Calu3 (cell line): ENCODE measurements at places on chromosomes 13 and 19.
A peak's percentile ranks its signal among the peaks of the same experiment; 100 is the strongest.

DNA sequence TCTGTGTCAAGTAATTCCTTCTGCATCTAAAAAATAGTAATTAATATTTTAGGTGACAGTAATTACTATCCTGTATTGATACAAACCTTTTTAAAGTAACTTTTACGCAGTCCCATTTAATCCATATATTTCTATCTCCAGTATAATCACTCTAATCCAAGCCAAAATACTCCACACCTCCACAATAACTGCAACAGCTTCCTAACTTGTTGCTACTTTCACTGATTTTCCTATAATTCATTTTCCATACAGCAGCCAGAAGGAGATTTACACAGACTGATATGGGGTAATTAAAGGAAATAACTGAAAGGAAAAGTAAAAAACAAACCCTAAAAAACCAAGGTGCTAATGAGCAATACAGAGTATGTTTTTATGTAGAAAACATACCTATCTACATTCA is 64.9 kb downstream of the RBM26 start:
- DNase-seq = no peak

GRCh38 chr13:37954191-37954590 is 84.6 kb upstream of the TRPC4 start:
- peak; percentile 51 for DNase-seq

GRCh38 chr19:31331536-31331935 is 17.7 kb downstream of the TSHZ3 start:
- DNase-seq = no peak

GRCh38 chr19:4241824-4242430 is 5.0 kb upstream of the YJU2 start:
- DNase-seq = no peak

DNA sequence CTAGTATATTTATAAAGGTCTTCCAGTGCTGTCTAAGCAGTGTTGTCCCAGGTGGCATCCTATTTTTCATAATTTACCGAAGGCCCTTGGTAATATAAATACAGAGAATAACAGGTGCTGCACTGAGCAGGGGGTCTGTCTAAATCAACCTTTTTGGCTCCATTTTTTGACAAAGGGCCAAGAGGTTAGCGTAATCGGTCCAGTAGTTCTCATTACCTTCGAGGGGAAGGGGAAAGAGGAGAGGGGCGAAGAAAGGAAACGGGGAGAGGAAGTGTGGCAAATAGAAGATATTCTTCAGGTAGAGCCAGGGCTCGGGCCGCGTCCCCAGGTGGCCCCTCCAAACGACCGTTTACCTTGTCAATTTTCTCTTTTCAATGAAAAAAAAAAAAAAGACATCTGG is 749 bp upstream of the PAN3 start:
- DNase-seq = no peak

DNA sequence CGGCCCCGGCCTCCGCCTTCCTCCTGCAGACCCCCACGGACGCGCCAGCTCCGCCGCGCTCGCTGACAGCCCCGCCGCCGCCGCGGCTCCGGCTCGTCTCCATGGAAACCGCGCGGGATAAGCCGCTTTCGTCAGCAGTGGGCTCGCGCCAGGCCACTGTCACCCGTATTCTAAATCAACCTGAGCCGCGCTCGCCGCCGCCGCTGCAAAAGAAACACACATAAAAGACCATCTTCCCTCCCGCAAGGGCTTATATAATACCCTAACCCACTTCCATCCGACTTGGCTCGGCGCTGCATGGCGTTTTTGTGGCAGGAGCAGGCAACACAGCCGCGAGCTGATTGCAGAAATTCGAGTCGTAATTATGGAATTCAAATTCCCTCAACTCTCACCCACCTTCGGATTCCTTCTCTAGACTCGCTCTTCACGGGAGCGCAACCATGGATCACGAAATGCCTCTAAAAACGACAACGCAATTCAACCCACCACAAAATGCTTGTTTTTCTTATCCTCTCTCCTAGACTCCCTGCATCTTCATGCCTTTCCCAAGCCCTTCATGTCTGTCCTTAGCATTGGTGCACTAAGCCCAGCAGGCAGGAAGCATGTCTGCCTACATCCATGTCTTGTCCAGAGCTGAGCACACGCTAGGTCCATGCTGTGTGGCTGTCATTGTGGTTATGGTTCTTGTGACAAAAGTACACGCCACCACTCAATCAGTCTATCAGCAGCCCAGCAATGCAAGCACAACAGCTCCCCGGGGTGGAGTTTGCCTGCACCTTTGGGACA is at the start of gene AMER2:
Gene AMER2 (minus strand): TSS at position 772 of the 786 bp plus-strand sequence. CDS start 669 bp downstream, at position 103.
- no peak for DNase-seq

DNA sequence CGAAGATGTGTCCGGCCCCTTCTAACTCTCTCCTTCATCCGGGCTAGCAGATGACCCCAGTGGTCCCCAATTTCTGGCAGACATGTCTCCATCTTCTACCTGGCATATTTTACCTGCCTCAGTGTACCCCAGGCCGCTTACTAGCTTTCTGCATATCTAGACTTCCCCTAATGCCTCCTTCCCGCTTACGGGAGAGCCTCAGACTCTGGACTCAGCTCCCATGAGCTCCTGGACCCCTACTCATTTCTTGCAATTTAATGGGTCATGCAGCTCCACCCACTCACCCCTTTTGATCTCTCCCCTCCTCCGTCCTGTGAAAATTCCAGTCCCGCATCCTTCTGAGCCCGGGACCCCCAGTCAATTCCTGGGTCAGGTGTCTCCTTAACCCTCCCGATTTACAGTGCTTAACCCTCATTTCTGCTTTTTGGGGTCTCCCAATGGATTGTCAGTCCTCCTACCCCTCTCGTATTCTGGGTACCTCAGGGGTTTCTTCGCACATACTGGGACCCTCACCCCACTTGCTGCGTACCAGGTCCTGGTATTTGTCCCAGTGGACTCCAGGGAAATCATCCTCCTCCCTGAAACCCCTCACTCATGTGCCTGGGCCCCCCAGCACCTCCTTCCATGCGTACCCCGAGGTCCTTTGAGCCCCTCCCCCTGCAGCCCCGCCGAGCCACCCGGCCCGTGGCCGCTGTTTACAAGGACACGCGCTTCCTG is 500 bp upstream of the JUNB start:
- no peak for DNase-seq

- no peak for DNase-seq
Observed at GRCh38 chr19:53642381-53643099, 10.7 kb downstream of the DPRX start.

DNA sequence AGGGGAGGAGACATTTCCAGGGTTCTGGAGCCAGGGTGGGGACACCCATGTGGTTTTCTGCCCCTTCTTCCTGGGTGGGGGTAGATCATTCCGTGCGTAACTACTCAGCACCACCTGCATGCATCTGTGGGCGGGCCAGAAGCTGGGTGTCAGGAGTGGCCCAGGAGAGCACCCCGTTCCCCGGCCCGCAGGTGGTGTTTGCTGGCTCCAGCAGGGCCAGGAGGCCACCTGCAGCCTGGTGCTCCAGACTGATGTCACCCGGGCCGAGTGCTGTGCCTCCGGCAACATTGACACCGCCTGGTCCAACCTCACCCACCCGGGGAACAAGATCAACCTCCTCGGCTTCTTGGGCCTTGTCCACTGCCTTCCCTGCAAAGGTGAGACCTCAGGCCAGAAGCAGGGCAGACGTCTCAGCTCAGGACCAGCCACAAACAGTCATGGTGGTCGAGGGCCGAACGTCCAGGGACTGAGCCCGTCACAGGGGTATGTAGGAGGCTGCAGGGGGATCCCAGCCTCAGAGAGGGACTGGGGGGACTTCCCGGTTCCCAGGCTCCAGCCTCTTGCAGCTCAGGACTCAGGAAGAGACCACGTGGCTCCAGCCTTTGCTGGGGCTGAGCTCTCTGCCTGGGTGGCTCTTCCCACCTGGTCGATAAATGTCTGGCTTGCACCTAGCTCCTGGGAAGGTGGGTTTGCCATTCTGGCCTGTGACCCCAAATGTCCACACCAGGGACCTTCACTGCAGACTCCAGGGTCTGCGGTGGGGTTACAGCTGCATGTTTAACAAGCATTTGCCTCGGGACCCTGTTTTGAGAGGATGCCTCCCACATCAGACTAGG is 1.6 kb downstream of the FSTL3 start:
- DNase-seq = no peak

GRCh38 chr13:31267126-31267784 is 67.5 kb downstream of the B3GLCT start:
- no peak for DNase-seq

- no peak for DNase-seq
Observed at GRCh38 chr13:23656637-23657371, 86.6 kb downstream of the TNFRSF19 start.

DNA sequence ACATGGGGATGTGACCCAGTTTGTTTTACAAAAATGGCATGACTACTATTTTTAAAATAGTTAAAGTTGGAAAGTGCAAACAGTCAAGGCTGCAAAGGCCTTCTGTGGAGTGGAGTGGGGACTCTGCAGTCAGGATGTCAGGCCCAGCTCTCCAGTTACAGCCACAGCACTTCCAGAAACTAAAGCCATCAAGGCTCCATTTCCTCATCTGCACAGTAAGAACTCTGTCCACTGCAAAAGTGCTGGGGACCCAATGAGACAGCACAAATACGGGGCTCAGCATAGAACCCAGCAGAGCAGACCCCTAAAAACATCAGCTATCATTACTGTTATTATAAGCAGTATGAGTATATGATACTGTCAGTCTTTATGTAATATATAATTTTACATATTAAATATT is 73.6 kb downstream of the SACS start:
- DNase-seq = no peak

DNA sequence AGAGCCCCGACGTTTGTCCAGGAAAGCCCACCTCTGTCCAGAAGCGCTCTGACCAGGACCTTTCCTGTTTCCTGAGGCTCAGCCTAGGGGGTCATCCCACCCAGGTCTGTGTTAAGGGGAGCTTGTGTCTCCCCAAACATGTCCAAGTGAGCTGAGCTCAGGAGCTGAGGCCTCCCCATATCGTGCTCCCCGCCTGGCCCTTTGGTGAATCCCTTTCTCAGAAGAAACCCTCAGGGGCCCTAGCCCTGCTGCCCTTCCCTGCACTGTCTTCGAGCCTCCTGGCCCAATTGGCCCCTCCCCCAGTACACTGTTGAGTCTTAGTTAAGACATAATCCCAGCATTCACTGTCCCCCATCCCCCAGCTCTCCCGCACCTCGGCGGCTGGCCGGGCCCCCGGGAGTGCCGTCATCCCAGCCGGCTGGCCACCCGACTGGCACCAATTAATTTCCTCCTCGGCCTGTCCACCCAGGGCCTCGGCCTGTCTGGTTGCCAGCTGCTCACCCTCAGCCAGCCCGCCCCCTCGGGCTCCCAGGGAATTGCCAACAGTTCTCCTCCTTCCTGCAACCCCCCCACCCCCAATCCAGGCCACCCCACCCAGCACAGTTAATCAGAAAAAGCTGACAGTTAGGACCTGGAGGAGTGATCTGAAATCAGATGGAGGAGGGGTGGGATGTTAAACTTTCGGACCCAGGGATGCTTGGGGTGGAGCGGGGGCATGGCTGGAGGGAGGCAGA is 13.6 kb downstream of the IER2 start:
- peak; percentile 89 for DNase-seq

DNA sequence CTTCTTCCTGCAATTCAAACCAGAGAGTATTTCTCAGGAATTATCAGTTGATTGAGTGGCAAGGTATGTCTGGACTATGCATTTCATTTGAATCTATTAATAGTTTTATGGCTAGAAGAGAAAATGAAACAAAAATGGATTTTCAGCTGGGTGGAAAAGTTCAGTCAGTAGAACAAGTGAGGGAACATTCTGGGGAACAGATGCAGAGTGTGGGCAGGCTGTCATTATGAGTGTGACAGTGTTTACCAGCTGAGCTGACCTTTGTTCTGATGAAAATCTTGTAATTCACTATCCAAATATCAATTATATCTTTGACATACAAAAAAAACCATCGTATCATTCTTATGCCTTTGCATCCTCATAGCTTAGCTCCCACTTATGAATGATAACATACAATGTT is 2.6 kb upstream of the CLC start:
- no peak for DNase-seq

GRCh38 chr19:49844138-49845095 is 6.5 kb upstream of the PTOV1 start:
- no peak for DNase-seq

- DNase-seq = peak; percentile 81
Observed at GRCh38 chr19:20776083-20777076, at the start of gene ZNF66. Gene ZNF66, plus strand, starts transcription at chr19:20776304. Its CDS starts 144 bp downstream, at chr19:20776448.

GRCh38 chr13:107360010-107360409 is 792.1 kb upstream of the ARGLU1 start:
- DNase-seq = no peak

DNA sequence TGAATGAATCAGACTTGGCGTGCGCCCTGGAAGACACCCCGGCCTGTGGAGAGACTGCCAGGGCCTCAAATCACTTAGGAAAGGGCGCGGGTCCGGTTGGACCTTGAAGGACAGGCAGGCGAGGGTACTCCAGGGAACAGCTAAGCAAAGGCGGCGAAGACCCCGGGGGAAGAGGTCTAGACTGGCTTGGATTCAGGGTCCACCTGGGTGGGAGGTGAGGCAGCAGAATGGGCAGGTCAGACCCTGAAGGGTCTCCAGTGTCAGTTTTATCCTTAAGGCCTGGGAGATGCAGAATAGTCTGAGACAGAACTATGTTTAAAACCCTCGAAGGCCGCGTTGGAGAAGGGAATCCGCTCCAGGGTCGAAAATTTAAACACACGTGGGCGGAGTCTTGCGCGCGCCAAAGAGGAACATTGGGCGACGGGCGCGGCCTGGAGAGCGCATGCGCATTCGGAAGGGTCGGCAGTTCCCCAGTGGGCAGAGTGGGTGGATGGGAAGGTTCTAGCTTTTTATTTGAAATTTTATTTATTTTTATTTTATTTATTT is 567 bp upstream of the SMG9 start:
- peak; percentile 86 for DNase-seq

DNA sequence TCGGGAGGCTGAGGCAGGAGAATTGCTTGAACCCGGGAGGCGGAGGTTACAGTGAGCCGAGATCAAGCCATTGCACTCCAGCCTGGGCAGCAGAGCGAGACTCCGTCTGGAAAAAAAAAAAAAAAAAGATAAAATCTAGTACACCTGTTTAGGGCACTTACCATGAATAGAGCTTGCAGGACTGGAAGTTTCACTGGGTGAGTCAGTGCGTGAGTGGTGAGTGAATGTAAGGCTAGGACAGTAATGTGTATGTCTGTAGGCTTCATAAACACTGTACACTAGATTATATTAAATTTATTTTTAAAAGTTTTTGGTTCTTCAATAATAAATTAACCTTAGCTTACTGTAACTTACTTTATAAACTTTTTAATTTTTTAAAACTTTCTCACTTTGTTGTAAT is 22.9 kb downstream of the PPP5C start:
- peak; percentile 57 for DNase-seq

GRCh38 chr19:54035215-54036178 is 28.2 kb downstream of the VSTM1 start:
- DNase-seq = no peak

GRCh38 chr13:32045537-32045936 is 14.0 kb downstream of the FRY start:
- no peak for DNase-seq

DNA sequence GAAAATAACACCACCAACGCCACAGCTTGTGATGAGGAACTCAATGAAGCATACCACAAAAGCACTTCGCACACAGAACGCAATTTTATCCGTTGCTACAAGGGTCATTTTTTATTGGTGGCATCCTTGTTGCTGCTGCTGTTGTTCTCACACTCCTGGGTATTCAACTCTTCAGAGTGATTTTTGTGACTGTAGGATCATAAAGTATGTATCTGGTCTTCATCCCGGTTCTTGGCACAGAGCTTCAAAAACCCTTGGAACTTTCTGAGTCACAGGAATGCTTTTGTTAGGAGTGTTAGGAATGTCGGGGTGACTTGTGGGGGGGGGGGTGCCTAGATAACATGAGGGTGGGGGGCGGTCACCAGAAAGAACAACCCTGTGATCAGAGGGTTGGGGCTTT is 108.4 kb downstream of the ZNF557 start:
- DNase-seq = no peak

- peak; percentile 92 for DNase-seq
Observed at GRCh38 chr19:17859533-17860330, at the start of gene RPL18A. Gene RPL18A, plus strand, starts transcription at chr19:17859910. Its CDS starts 47 bp downstream, at chr19:17859957.
